NCI-H187 treated with DMSO at 0.1 percent for 48 hours (cell line): ENCODE measurements at places on chromosomes 12 and 14.

- no peak for DNase-seq
Observed at GRCh38 chr14:96584199-96584906, 82.2 kb downstream of the PAPOLA start.

DNA sequence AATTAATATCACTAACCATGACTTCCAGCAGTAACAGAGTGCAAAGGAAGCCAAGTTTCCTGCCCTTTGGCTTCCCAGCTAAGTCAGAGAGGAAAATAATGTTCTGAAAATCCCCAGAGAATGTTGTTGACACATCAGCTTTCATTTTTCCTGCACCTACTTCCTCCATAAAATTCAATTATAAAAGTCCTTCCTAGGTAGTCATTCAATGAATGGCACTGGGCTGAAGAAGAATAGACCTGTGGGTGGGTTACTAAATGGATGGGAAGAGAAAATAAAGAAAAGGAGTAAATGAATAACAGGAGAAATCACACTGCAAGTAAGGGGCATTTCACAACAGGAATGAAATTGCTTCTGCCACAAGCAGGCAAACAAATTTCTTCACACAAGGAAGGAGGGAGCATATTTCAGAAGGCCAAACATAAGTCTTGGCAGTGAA, 73.2 kb upstream of the MDM1 start:
- DNase-seq = no peak

- DNase-seq = no peak
Observed at GRCh38 chr12:29830391-29830790, 46.6 kb upstream of the TMTC1 start.

- no peak for DNase-seq
Observed at GRCh38 chr14:78425330-78425729, 255.2 kb downstream of the NRXN3 start.

DNA sequence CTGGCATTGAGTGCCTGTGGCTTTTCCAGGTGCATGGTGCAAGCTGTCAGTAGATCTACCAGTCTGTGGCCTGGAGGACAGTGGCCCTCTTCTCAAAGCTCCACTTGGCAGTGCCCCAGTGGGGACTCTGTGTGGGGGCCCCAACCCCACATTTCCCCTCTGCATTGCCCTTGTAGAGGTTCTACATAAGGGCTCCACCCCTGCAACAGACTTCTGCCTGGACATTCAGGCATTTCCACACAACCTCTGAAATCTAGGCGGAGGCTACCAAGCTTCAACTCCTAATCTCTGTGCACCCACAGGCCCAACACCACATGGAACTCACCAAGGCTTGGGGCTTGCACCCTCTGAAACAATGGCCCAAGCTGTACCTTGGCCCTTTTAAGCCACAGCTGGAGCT, 102.7 kb upstream of the PLEKHG7 start:
- no peak for DNase-seq

DNA sequence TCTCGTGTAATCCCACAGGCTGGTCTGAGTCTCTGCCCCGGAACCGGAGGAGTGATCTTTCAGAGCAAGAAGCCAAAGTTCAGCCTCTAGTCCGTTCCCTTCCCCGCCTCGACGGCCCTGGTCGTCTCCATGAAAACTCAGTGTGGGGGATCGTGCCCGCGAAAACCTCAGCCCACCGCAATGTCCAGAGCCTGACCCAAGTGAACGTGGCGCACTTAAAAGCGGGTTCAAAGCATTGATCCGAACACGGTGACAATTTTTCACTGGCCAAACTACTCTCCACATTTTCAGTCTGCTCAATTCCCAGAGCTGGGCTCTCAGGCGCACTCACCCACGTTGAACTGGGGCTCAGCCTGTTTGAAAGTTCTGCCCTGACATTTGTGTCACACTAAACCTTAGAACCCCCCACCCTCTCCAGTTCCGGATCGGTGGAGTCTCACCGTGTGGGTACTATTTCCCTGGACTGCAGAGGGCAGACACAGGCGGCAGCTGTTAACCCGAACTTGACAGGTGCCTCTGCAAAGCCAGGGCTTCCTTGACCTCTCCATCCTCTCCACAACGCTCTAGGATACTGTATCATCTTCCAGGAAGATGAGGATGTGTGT, 886 bp upstream of the PRICKLE1 start:
- no peak for DNase-seq

- no peak for DNase-seq
Observed at GRCh38 chr12:49912345-49913255, 8.9 kb upstream of the FAIM2 start.

DNA sequence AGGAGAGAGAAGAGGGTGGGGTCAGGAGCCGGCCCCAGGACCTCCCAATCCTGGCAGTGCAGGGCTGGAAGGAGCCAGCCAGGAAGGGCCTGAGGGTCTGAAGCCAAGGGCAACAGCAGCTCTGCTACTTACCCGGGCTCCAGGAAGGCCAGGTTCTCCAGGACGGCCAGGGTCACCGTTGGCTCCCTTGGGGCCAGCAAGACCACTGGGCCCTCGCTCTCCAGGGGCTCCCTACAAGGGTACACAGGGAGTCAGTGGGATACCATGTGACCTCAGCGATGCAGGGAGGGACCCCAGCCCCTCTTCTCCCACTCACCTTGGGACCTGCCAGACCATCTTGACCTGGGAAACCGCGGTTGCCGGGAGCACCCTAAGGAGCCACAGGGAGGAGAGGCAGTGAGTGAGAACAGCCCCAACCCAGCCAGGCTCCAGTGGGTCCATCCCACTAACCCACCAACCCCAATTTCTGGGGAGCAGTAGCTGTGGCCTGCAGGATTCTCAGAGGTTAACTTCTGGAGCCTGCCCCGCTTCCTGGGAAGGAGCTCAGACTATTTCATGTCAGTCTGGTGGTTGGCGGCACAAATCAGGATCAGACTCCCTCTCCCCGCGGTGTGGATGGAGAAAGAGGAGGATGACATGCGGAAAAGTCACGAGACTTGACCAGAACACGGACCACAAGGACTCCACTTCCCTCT, 18.5 kb downstream of the COL2A1 start:
- DNase-seq = no peak

DNA sequence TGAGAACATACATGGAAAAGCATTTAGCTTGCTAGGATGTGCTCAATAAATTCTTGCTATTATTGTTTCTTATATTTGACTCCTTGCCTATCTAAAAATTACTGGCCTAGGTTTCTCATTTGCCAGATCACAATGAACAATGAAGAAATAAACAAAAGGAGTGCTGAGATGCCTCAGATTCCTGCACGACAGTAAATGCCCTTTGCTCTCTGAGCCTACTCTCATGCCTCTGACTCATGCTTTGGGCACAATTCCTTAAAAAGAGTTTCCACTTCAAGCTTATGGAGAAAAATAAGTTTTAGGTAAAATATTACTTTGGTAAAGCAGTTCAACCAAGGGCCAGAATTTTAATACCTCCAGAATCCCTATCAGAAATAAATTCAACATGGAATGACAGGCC, 30.9 kb downstream of the GRIN2B start:
- DNase-seq = no peak

DNA sequence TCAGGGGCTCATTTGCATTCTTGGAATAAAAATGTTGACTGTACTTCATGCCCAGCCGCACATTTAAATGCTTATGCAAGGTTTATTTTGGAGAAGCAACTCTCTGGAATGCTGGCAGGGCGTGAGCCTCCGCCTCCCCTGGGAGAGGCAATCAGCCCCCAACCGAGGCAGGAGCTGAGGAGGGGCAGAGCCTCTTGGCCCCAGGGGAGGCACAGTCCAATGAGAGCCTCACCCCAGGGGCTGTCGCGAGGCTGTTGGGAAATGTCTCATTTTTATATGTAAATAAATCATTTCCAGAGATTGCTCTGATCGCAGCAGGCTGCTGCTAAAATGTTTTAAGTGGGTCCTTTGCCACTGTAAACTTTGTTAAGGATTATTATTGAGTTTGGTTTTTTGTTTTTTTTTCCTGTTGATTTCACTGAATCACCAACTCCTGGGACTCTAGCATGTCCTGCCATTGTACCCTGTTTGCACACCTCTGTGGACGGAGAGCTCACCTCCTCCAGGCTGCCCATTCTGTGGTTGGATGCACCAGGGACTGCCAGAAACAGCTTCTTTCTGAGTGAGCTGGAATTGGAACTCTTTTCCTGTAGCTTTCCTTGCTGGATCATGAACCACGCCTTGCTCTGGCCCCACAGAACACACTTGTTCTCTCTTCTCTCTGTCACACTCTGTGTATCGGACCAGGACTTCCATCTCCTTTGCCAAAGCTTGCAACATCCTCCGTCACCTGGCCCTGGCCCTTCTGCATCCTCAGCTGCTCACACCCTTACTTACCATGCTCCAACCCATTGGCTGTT, 46.9 kb upstream of the FAM181A start:
- no peak for DNase-seq

DNA sequence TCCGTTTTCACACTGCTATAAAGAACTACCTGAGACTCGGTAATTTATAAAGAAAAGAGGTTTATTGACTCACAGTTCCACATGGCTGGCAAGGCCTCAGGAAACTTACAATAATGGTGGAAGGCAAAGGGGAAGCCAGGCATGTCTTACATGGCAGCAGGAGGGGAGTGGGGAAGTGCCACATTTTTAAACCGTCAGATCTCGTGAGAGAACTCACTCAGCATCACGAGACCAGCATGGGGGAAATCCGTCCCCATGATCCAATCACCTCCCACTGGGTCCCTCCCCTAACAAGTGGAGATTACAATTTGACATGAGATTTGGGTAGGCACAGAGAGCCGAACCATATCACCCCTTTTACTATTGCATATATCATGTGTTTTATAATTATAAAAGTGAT, 2.0 kb upstream of the PIGH start:
- no peak for DNase-seq

GRCh38 chr12:128687851-128688250, 135.9 kb downstream of the SLC15A4 start:
- no peak for DNase-seq

- DNase-seq = no peak
Observed at GRCh38 chr14:95328729-95329503, 9.2 kb upstream of the CLMN start.

DNA sequence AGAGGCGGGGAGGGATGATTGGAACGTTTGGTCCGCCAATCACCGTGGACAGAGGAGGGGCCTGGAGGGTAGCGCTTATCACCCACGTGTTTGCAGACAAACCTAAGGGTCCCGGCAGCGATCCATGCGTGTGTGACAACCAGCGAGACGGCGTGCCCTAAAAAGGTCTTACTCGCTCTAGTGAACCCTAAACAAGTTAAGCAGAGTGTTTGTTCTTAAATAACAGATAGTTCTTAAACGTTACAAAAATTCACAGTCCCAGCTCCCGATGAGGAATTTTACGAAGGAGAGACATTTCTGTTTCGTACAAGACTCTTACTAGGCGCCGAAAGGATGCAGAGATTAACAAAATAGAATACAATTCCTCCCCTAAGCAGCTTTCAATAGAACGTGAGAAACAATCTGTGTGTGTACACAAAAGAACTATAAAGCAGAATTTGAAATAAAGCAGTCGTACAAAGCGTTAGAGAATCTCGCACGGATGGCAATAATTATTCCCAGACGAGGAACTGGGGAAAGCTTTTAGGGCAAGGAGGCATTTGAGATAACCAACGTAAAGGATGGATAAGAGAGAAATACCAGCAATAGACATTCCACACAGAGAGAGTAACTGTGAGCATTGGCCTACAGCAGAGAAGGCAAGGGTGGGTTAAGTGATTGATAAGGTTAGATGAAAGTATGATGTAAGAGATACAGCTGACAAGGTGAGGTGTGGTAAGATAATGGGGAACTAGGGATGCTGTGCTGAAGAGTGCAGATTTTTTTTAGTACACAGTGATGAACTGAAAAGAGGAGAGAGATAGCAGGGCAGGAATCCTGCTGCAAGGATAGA, 831 bp upstream of the RPS6KA5 start:
- no peak for DNase-seq

DNA sequence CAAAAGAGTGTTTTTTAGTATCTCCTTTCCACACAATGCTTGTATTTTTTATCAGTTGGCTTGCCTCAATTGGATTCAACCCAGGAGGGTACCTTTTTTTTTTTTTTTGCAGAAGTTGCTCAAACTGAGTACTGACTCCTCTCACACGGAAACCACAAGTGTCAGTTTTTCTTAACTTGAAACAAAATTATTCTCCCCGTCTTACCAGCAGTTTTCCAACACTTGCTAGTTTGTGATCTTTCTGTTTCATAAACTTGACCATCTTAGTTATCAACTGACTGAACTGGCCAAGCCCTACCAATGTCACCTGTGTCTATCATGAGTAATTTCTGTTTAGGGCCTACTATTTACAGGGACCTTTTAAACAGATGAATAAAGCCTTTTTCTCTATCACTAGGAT, 34.1 kb upstream of the ITPR2 start:
- DNase-seq = no peak

GRCh38 chr12:54419088-54419887, at the start of gene ITGA5:
TSS of gene ITGA5 (minus strand) at chr12:54419266. CDS start at chr12:54419198, 68 bp downstream.
- no peak for DNase-seq

DNA sequence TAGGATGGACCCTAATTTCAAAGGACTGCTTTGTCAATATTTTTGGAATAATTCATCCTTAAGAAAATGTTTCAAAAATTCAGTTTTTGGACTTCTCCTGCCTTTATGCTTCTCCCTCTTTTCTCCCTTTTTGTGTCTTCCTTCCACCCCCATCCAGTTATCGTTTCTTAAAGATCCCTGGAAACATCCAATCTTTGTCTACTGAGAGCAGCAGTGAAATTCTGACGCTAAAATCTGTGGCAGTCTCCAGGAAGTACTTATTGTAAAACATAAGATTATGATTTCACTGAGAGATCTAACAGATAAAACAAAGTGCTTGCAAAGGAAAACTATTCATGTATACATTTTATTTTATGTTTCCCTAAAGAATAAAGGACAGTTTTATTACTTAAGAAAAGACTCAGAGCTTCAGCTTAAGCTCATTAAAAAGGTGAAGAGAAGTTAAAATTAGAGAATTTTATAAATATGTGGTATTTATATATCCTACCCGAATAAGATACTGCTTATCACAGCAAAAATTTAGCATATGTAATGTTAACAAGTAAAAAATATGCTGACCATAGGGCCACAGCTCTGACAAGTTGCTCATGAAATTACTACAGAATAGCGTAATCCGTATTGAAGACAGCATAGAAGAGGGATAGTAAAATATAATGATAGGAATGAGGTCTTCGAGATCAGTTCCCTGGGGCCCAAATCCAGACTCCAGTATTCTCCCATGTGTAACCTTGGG, 6.9 kb downstream of the FRMD6 start:
- DNase-seq = no peak

DNA sequence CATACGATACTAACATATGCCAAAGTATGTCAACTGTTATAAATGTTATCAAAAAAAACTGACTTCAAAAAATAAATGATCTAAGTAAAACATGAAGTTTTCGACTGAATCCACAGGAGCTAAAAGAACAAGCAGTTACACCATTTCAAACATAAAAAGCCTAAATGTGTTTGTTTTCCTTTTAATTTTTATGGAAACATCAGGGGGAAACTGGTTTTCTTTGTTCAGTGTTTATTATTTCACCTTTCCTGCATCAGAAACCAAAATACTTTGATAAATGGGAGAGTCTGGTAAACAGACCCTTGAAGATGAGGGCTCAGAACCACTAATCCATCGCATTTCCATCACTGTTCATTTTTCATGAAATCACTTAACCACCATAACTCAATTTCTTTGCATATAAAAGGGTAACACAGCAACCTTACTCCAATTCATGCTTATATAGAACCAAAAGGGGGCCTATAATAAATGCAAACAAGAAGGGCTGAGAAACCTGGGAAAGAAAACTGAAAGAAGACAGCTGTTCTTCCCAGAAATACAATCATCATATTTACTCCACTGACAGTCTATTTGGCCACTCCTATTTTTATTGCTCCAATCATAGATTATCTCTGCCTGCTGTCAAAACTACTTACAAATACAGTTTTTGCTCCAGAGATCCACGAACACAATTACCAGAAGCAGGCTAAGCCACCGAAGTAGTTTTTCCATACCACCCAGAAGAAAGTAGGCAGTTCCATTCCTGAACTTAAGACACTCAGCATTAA, 17.0 kb downstream of the FGD6 start:
- DNase-seq = no peak
